ENCODE measurements at places on chromosomes 4 and X.
A peak's percentile ranks its signal among the peaks of the same experiment; 100 is the strongest.

DNA sequence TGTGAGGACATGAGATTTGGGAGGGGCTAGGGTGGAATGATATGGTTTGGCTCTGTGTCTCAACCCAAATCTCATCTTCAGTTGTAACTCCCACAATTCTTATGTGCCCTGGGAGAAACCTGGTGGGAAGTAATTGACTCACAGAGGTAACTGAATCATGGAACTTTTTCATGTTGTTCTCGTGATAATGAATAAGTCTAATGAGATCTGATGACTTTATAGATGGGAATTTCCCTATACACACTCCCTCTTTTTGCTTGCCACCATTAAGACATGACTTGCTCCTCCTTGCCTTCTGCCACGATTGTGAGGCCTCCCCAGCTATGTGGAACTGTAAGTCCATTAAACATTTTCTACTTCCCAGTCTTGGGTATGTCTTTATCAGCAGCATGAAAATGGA lies 253.2 kb upstream of the GK2 start:
- no peak for DNase-seq

GRCh38 chrX:6707497-6707896 lies 172.6 kb upstream of the VCX3A start:
- no peak for DNase-seq

- DNase-seq, result no peak
Measured at GRCh38 chr4:96044971-96045370, 205.1 kb downstream of the PDHA2 start.

GRCh38 chr4:20652226-20652885 lies 47.9 kb upstream of the PACRGL start:
- peak; percentile 51 for DNase-seq

GRCh38 chr4:1116838-1117237 lies 3.5 kb upstream of the RNF212 start:
- no peak for DNase-seq

GRCh38 chr4:109486007-109486406 lies 52.4 kb downstream of the SEC24B start:
- no peak for DNase-seq

GRCh38 chr4:34250562-34250961 lies 1993.8 kb downstream of the ARAP2 start:
- no peak for DNase-seq

- no peak for DNase-seq
Measured at GRCh38 chr4:1349359-1350168, 2.6 kb downstream of the UVSSA start.

DNA sequence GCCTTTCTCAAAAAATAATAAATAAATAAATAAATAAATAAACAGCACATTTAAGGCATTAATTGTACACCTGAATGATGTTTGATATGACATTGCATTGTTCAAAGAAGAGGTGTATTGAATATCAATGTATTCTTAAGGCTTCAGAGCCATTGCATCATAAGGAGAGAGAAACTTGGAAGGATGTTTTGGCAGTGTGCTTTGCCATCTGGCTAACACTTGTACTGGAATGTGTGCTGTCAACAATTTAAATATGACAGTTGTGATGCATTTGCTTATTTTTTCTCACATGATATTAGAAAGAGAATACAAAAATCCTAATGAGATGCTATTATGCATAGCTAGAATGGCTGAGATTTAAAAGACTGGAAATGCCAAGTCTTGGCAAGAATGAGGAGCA lies 67.8 kb downstream of the FAM133A start:
- DNase-seq, result no peak

DNA sequence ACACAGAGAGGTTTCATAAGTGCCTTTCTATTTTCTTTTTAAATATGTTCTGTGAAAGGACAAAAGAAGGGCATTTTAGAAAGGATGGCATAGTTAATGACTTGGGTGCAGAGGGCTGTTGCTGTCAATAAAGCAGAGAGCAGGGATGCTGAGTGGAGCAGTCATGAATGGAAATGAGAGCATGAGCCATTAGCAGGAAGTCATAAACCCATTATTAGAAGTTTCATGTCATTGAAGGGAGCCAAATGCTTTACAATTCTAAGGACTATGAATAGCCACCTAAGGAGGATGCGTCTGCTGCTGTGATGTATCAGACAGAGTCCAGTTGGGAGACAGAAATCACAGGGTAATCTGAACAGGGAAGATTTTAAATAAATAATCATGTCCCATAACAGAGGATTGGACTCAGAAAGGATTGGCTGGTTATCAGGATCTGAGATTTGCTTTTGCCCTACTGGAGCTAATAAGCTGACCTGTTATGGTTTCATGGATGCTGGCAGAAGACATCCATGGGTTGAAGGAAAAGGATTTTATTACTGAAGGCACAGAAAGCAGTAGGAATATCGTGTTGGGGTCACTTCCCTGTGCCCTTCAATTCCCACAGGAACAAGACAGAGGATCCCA lies 47.5 kb upstream of the WDR19 start:
- DNase-seq, result peak; percentile 2

DNA sequence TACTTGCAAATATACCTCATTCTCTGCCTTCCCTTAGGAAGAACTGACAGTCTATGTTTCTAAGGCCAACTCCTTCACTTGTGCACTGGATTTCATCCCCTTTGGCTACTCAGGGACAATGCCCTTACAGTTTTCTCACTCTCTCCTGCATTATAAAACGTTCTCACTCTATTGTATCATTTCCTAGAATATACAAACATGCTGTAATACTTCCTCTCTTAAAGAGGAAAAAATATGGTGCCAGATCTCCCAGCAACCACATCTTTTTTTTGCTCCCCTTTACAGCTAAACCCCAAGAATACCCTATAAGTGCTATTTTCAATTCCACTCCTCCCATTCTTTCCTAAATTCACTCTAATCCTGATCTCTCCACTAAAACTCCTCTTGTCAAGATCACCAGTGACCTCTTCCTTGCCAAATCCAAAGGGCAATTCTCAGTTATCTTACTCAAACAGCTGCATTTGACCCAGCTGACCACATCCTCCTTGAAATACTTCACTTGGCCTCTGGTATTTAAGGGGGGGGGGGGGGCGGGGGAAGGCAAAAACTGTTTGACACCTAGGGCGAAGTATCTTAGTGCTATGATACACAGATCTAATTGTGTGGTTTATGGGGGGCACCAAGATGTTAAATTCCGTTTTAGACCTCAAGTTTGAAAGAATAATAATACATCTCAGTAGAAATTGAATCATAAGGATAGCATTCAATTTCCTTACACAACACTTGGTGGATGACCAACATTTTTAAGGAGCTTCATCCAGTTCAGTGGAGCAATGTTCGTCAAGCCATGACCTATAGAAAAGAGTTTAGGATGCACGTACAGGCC lies 1.6 kb downstream of the RCHY1 start:
- peak; percentile 38 for DNase-seq

- no peak for DNase-seq
Measured at GRCh38 chr4:119040694-119041185, 94.9 kb upstream of the MYOZ2 start.

GRCh38 chrX:154795016-154795415 lies 10.3 kb downstream of the MPP1 start:
- DNase-seq, result no peak

DNA sequence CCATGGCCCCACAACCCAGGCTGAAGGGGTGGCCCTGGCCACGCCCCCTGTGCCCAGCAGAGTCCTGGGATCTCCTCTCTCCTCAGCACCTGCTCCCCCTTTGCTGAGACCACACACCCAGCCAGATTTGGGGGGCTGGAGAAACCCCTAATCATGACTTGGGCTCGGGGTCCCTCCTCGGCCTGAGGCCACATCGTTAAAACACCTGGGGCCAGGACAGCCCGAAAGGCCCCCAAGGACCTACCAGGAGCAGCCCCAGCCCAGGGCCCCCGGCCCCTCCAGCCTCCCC lies 116.7 kb downstream of the FAM53A start:
- DNase-seq, result no peak

Measured in HAP-1 (cell line).